ENCODE measurements at places on chromosomes 11 and 22. TPM values are rescaled to one million over a fixed set of nuclear protein-coding genes. Genes with fewer than 3 reads are reported as not detected.
A peak's percentile ranks its signal among the peaks of the same experiment; 100 is the strongest.

- DNase-seq, result no peak
These were observed 802 bp downstream of the KBTBD3 start for GRCh38 chr11:106076171-106076918.

GRCh38 chr22:20738394-20739089 is 35.4 kb upstream of the SERPIND1 start:
- DNase-seq, result no peak

- DNase-seq, result peak; percentile 72
These were observed 103.5 kb upstream of the OR5AK2 start for GRCh38 chr11:56885177-56885576.

GRCh38 chr11:126434950-126435335 is 79.5 kb downstream of the ST3GAL4 start:
- no peak for DNase-seq

SLC25A18 gene
- total RNA-seq, result not detected

DNA sequence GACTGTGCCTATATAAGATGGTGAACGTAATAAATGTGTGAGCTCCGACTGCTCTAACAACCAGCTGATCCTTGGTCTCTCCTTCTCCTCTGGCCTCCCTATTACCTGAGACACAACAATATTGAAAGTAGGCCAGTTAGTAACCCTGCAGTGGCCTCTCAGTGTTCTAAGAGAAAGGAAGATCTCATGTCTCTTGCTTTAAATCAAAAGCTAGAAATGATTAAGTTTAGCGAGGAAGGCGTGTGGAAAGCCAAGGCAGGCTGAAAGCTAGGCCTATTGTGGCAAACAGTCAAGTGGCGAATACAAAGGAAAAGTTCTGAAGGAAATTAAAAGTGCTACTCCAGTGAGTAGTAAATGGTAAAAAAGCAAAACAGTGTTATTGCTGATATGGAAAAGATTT is 39.5 kb downstream of the HIPK3 start:
- no peak for DNase-seq

ACRV1 gene
- not detected for total RNA-seq

TSKU gene
- total RNA-seq, result 23.5 TPM

MLC1 gene
- total RNA-seq, result not detected

DNA sequence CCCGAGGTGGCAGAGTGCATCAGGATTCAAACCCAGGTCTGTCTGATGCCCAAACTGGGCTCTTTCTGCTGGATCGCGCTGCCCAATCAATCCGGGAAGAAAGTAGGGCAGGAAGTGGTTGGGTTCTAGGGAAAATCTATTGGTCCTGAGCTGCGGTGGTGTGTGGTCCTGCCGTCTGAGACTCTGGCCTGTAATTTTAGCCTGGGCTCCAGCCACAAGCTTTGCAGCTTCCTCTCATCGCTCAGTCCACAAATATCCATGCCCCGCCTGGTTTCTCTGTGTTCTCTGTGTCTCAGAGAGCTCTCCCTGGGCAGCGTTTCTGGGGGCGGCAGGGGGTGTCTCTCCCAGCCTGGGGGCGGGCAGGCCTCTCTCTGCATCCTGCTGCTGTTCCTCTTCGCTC is 18.7 kb downstream of the CACNG2 start:
- DNase-seq, result no peak

GRCh38 chr22:19105867-19106802 is 16.1 kb downstream of the DGCR2 start:
- DNase-seq, result no peak

RNF215 gene
- 12.2 TPM for total RNA-seq

DNA sequence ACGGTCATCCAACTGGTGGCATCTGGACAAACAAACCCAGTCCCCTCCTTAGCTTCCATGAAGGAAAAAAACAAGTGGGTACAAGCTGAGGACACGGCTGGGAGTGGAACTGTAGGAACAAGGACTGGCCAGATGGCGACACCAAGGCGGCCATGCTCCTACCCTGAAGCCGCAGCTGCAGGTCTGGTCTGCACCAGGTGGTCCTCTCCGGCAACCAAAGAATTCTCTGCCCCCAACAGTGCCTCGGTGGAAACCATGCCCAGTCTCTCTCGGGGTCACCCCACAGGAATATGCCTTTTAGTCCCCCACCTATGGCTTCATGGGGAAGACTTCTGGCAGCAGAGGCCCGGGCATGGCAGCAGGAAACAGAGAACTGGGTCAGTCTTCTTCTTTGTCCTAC is 22.6 kb downstream of the OVOL1 start:
- DNase-seq, result no peak

DNA sequence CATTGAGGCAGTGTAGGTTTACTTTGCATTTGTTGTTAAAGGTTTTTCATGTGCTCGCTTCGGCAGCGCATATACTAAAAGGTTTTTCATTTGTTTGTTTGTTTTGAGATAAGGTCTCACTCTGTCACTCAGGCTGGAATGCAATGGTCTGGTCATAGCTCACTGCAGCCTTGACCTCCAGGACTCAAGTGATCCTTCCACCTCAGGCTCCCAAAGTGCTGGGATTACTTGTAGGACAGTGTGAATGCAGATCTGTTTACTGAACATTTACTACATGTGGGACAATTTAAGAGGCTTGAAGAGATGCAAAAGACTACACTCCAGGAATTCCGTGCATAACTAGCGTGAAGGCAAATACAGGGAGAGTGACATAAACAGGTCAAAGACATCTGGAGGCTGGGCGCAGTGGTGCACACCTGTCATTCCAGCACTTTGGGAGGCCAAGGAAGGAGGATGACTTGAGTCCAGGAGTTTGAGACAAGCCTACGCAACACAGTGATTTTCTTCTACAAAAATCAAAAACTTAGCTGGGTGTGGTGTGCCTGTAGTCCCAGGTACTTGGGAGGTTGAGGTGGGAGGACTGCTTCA is 34.1 kb downstream of the YPEL1 start:
- no peak for DNase-seq

PLXNB2 gene
- 31.2 TPM for total RNA-seq

FERMT3 gene
- total RNA-seq, result 0.13 TPM

DNA sequence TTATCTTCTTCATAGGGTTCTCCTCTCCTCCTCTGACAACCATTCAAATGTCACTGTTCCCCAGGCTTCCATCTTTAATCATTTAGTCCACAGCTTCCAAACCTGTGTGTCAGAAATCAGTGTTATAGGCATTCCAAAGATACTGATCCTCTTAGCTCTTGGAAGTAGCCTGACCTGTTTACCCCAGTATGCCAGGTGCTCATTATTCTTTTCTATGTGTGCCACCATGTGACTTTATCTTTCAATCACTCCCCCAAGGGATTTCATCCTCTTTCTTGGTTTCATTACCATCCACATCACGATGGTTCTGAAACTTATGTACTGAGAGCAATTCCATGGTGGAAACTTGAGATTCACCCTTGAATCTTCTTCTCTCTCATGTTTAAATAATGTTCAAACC is 7.6 kb downstream of the POU2AF2 start:
- DNase-seq, result no peak

DNA sequence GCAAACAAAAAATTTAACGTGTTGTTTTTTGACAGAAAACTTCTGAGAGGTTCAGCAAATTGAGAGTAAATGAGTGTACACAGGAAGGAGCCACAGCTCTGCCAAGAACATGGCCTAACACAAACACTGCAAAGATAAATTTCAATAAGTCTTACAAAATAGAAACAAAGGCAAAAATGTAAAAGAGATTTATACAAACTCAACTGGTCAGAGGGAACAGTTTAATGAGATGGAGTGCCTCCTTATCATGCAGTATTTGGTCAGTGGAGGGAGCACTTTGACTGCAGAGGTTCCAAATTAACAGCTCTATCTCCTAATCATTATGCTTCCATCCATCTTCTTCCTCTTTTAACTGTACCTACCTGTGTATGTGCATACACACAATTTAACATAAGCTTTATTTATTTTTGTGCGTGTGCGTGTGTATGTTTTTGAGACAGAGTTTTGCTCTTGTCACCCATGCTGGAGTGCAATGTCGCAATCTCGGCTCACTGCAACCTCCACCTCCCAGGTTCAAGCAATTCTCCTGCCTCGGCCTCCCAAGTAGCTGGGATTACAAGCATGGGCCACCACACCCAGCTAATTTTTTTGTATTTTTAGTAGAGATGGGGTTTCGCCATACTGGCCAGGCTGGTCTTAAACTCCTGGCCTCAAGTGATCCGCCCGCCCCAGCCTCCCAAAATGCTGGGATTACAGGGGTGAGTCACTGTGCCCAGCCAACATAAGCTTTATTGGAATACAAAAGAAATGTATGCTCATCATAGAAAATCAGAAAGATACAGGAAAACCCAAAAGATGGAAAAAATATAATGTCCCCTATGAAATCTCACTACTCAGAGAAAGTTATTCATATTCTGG is 111.9 kb downstream of the MRTFA start:
- DNase-seq, result peak; percentile 44

DNA sequence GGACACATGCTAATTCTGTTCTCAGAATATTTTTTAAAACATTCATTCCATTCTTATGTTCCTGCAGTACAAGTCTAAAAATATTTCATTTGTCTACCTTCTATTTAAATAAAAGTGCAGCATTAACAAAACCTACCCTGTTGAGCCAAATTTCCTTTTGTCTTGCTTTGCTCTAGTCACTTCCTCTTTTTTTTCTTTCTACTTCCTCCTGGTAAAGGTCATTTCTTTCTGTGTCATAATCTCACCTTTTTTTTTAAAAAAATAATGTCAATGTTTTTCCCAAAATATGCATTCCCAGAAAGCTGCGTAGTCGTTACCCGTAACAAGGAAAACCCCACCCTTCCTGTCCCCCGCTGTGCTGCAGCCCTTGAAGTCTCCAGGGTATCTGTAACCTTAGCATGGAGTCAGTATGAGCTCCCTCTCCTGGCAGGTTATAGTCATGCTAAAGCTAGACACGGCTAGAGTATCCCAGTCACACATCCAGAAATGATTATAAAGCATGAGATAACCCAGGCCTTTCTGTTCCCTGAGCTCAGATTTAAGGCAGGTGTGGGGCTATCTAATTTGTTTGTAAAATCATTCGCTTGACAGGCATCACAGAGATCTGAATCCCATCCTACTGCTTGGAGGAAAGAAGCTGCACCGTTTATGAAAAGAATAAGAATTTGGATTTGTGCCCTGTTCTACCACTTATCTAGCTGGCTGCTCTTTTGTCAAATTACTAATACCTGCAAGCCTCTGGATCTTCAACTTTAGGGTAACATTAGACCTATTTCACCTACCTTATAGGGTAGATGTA is 51.1 kb upstream of the EED start:
- peak; percentile 88 for DNase-seq

DSCAML1 gene
- total RNA-seq, result not detected

GRCh38 chr11:109076870-109077269 is 345.1 kb upstream of the C11orf87 start:
- no peak for DNase-seq

- no peak for DNase-seq
These were observed 148.6 kb downstream of the IGLL1 start for GRCh38 chr22:23431337-23432072.

C22orf42 gene
- not detected for total RNA-seq

GRCh38 chr22:22979954-22980353 is 90.4 kb upstream of the GNAZ start:
- no peak for DNase-seq

DNA sequence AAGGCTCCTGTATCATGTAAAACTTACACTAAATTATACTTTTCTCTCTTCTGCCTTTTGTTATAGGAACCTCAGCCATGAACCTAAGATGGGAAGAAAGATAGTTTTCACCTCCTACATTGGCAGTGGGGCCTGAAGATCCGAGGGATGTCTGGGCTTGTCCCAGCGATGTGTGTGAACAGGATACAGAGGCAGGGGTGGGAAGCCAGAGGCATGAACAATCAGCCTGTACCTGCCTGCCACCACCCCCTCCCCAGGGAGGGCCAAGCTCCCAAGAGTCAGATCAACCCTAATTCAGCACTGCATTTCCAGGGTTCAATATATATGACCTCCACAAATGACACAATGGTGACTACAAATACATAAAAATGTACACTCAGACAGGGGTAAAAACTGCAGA is 9.4 kb downstream of the KIAA0930 start:
- DNase-seq, result no peak

HBD gene
- not detected for total RNA-seq

GRCh38 chr11:20049231-20049630 is 111.0 kb downstream of the DBX1 start:
- DNase-seq, result no peak

INPP5J gene
- 0.26 TPM for total RNA-seq

GRCh38 chr11:115961159-115962003 is 457.2 kb upstream of the CADM1 start:
- DNase-seq, result no peak

CLCF1 gene
- 0.45 TPM for total RNA-seq

GRCh38 chr11:112227471-112227870 is 1.2 kb downstream of the PTS start:
- no peak for DNase-seq

GRCh38 chr11:79440571-79441460 is at the start of gene TENM4:
Gene TENM4 (minus strand): TSS chr11:79441030. CDS start chr11:79069944, 371,086 bp downstream.
- no peak for DNase-seq

DNA sequence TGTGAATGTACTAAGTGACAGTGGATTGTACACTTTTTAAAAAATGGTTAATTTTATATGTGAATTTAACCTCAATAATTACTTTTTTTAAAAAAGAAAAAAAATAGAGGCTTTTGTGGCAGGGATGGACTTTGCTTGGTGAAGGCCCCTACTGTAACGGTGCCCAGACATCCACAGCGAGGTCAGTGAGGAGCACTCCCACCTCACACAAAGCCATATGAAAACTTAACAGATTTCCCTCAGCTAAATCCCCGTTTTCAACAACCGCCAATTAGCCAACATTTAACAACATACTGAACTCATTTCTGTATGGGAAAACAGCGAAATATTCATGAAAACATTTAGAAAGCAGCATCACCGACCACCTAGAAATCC is 642 bp upstream of the C11orf58 start:
- no peak for DNase-seq

NAGA gene
- 73.0 TPM for total RNA-seq

- no peak for DNase-seq
These were observed 30.6 kb upstream of the ATXN10 start for GRCh38 chr22:45640941-45641621.

DNA sequence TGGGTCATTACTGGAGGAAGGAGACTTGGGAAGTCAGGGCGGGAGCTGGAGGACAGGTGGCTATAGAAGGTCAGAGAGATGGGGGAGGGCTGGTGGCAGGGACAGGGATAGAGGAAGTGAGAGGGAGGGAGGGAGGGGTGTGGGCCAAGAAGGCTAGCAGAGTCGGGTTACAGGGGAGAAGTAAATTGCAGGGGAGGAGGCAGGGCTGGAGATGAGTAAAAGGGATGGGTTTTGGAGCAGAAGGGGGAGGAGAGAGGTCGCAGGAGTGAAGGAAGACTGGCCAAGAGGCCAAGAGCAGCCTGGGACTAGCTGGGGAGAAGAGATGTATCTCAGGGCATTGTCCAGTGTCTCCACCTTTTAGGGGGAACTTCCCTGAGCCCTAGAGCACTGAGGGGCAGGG is 33.0 kb downstream of the LRRC10B start:
- DNase-seq, result no peak

Data from SK-MEL-5 (cell line).